ENCODE measurements at places on chromosomes 6 and 20.

DNA sequence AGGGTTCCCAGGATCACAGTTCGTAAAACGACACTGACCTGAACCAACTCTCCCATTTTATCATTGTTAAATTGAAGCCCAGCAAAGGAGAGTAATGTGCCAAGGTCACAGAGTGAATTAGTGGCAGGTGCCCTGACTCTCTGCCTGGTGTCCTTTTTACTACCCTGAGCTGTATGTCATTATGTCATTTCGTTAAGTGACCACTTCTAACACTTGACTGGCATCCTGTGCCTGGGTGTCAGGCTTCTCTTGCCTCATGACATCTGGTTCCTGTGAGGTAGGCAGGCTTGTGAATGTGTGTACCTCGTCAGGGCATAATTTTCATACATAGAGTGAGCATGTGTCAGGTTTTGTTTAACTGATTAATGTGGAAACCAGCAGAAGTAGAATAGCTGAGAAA, 48.6 kb downstream of the RALY start:
- DNase-seq, result no peak

DNA sequence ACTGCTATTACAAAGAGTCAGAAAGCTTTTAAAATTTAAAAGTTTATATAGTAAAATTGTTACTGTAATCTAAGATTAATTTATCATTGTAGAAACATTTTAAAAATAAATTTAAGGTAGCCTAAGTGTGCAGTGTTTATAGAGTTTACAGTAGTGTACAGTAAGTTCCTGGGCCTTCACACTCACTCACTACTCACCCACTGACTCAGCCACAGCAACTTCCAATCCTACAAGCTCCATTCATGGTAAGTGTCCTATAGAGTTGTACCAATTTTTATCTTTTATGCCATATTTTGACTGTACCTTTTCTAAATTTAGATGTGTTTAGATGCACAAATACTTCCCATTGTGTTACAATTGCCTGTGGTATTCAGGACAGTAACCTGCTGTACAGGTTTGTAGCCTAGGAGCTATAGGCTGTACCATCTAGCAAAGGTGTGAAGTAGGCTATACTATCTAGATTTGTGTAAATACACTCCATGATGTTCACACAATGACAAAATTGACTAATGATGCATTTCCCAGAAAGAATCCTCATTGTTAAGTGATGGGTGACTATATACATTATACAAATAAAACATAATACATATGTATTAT, 10.2 kb upstream of the TMEM170B start:
- DNase-seq, result no peak

GRCh38 chr6:36949636-36950035, 4.9 kb upstream of the PI16 start:
- no peak for DNase-seq

GRCh38 chr6:121590438-121590837, 155.0 kb downstream of the GJA1 start:
- no peak for DNase-seq

- DNase-seq, result no peak
These were observed 158.3 kb downstream of the SYCP2 start for GRCh38 chr20:59774921-59775686.

DNA sequence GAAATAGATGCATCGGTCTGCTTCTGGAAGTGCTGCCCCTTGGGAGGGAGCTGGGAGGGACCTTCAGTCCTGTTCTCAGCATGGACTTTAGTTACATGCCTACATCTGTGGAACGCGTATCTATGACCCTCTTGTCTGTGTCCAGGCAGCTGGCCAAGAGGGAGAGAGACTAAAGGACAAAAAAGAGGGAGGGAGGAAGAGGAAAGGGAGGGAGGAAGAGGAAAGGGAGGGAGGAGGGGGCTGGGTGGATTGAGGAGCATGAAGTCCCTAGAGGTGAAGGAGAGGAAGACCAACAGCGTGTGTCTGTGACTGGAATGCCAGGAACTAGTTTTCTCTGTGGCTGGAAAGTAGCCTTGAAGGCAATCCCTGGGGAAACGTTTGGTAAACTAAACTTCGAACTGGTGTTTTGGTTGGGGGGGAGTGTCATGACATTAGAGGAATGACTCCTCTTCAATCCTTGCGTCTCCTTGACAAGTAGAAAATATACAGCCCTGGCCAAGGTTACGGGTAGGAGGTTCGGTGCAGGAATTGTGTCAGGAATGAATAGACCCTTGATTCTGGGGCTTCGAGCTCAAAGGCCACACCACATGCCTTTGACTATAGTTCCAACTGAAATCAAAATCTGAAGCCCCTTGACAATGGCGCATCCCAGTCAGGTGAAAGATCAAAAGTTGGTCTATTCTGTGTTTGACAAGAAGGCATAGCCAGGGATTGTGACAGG, 52.0 kb upstream of the PLEKHG1 start:
- no peak for DNase-seq

DNA sequence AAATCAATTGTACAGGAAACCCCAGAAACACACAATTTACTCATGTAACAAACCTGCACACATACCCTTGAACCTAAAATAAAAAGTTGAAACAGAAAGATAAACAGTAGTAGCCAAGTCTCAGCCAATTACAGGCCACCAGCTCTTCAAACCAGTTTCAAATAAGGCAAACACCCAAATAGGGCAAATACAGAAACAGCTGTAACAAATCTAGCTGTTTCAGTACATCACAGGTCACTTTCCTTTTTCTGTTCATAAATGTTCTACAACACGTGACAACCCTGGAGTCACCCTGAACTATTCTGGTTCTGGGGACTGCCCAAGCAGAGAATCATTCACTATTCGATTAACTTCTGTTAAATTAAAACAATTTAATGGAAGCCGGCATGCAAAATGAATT, 329.0 kb downstream of the GJA1 start:
- DNase-seq, result no peak

Measured in stimulated activated CD8-positive, alpha-beta memory T cell treated with anti-CD3 and anti-CD28 coated beads, Interleukin-4, amount 100 ng/mL, for 48 hours (primary cell).